ENCODE measurements at places on chromosomes 5 and 9. TPM values are rescaled to one million over a fixed set of nuclear protein-coding genes. Genes with fewer than 3 reads are reported as not detected.

DBH gene
- not detected for total RNA-seq

CDO1 gene
- total RNA-seq: not detected

AFAP1L1 gene
- 10.5 TPM for total RNA-seq

TNC gene
- total RNA-seq: 263 TPM

CTNND2 gene
- not detected for total RNA-seq

TMEM174 gene
- total RNA-seq: not detected

IFNA21 gene
- not detected for total RNA-seq

HSPB3 gene
- not detected for total RNA-seq

CATSPER3 gene
- not detected for total RNA-seq

PAEP gene
- total RNA-seq: not detected

TBC1D9B gene
- total RNA-seq: 59.3 TPM

TAS2R1 gene
- not detected for total RNA-seq

GARNL3 gene
- total RNA-seq: 1.3 TPM

PHF24 gene
- total RNA-seq: 0.27 TPM

PCDHA10 gene
- total RNA-seq: not detected

NTNG2 gene
- total RNA-seq: not detected

KDM3B gene
- total RNA-seq: 25.9 TPM

PCDHB16 gene
- total RNA-seq: not detected

CKMT2 gene
- total RNA-seq: not detected

GABRA6 gene
- not detected for total RNA-seq

GARIN3 gene
- total RNA-seq: not detected

EDIL3 gene
- total RNA-seq: under 0.01 TPM

BTNL8 gene
- not detected for total RNA-seq

GIN1 gene
- 2.0 TPM for total RNA-seq

SPATA31E1 gene
- total RNA-seq: not detected

LCN10 gene
- total RNA-seq: not detected

NLN gene
- total RNA-seq: 26.4 TPM

INSL6 gene
- total RNA-seq: not detected

CD14 gene
- 0.76 TPM for total RNA-seq

C9orf72 gene
- 9.8 TPM for total RNA-seq

TRIO gene
- total RNA-seq: 40.2 TPM

ANKRD20A1 gene
- total RNA-seq: not detected

PCDHGA3 gene
- 0.04 TPM for total RNA-seq

PCDHGA9 gene
- 0.70 TPM for total RNA-seq

ADGRD2 gene
- not detected for total RNA-seq

ITK gene
- total RNA-seq: not detected

TXNDC8 gene
- total RNA-seq: not detected

IFNE gene
- total RNA-seq: 0.76 TPM

EXOC3 gene
- total RNA-seq: 14.9 TPM

ANAPC2 gene
- 8.4 TPM for total RNA-seq

HTR4 gene
- not detected for total RNA-seq

CD180 gene
- not detected for total RNA-seq

Data from hair follicular keratinocyte (primary cell).